ENCODE measurements at places on chromosomes 11 and 22.

- no peak overlapping the region for H3K27ac ChIP-seq
- no peak for DNase-seq
- no peaks in the 10 kb centered on the region for H3K27me3 ChIP-seq
- H3K36me3 ChIP-seq, result no peaks in the 10 kb centered on the region
- H3K4me1 ChIP-seq, result no peaks in the 10 kb centered on the region
Observed at GRCh38 chr11:56898856-56899255, 89.9 kb upstream of the OR5AK2 start.

DNA sequence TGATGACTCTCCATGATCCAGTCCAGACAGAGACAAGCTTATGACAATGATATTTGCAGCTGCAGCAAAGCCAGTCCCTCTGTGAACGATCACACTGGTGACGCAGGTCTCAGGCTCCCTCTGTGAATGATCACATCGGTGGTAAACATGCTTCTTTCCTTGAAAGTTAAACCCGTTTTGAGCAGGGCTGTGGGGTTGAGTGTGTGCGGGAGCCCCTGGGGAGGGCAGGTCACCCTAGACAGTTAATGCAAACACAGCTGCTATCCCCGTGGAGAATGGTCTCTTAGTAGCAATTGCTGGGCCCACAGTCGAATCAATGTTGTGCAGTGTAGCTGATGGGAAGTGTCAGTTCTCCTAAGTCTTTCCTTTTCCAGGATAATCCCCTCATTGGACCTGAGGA, 71.0 kb upstream of the KIRREL3 start:
- H3K4me1 ChIP-seq, result 0 out of 2 replicates have a peak, but pooled peaks cover 2% of the 10 kb centered on the region
- H3K4me3 ChIP-seq, result no peak overlapping the region
- peaks cover 45% of the 10 kb centered on the region for H3K27me3 ChIP-seq
- H3K36me3 ChIP-seq, result no peaks in the 10 kb centered on the region
- no peak for DNase-seq
- no peak overlapping the region for H3K27ac ChIP-seq

GRCh38 chr11:47406896-47407745, 1.3 kb upstream of the SLC39A13 start:
- peaks cover 19% of the 10 kb centered on the region for H3K4me1 ChIP-seq
- H3K27ac ChIP-seq, result peak overlapping the region; percentile 76
- H3K36me3 ChIP-seq, result peaks cover 17% of the 10 kb centered on the region
- H3K27me3 ChIP-seq, result no peaks in the 10 kb centered on the region
- DNase-seq, result peak; percentile 18

DNA sequence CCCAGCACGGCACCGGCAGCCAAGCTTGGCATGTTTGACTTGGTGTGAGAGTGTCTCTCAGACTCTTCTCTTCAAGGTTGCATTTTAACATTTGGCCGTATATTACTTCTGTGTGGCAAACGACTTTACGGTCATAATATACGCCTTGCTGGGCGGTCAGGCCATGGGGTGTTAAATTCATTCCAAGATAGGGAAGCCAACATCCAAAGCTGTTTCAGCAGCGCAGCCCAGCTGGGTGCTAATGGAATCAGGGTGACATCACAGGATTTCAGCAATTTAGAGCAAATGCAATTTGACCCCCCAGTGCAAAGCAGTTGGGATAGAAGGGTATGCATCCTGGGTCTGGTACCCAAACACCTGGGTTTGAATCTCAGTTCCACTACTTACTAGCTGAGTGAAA, 16.7 kb upstream of the MYH9 start:
- peaks cover 4% of the 10 kb centered on the region for H3K4me1 ChIP-seq
- H3K36me3 ChIP-seq, result no peaks in the 10 kb centered on the region
- no peaks in the 10 kb centered on the region for H3K27me3 ChIP-seq
- DNase-seq, result no peak
- no peak overlapping the region for H3K27ac ChIP-seq
- H3K4me3 ChIP-seq, result no peak overlapping the region

GRCh38 chr11:2535673-2536439, 91.0 kb downstream of the KCNQ1 start:
- H3K4me1 ChIP-seq, result peaks cover 14% of the 10 kb centered on the region
- no peak overlapping the region for H3K4me3 ChIP-seq
- H3K27ac ChIP-seq, result no peak overlapping the region

GRCh38 chr22:25574736-25575135, 10.3 kb downstream of the GRK3 start:
- no peak for DNase-seq
- H3K27ac ChIP-seq, result no peak overlapping the region
- H3K27me3 ChIP-seq, result 0 out of 2 replicates have a peak, but pooled peaks cover 2% of the 10 kb centered on the region
- H3K4me3 ChIP-seq, result no peak overlapping the region

GRCh38 chr11:111762981-111763643, 3.1 kb downstream of the PPP2R1B start:
- peak; percentile 20 for DNase-seq
- H3K36me3 ChIP-seq, result peaks cover 47% of the 10 kb centered on the region
- H3K4me3 ChIP-seq, result no peak overlapping the region

- H3K4me1 ChIP-seq, result peaks cover 36% of the 10 kb centered on the region
- H3K27ac ChIP-seq, result peak overlapping the region; percentile 78
- H3K36me3 ChIP-seq, result no peaks in the 10 kb centered on the region
- peak; percentile 96 for DNase-seq
- H3K4me3 ChIP-seq, result no peak overlapping the region
Observed at GRCh38 chr22:40509401-40510134, 127.0 kb downstream of the MRTFA start.

GRCh38 chr22:19626042-19626587, 88.2 kb upstream of the SEPTIN5 start:
- no peak overlapping the region for H3K27ac ChIP-seq
- no peak overlapping the region for H3K4me3 ChIP-seq
- H3K4me1 ChIP-seq, result no peaks in the 10 kb centered on the region
- peaks cover 43% of the 10 kb centered on the region for H3K27me3 ChIP-seq
- H3K36me3 ChIP-seq, result no peaks in the 10 kb centered on the region

- H3K27me3 ChIP-seq, result no peaks in the 10 kb centered on the region
- peaks cover 20% of the 10 kb centered on the region for H3K4me1 ChIP-seq
- peak overlapping the region; percentile 15 for H3K27ac ChIP-seq
Observed at GRCh38 chr22:20510811-20511577, 3.6 kb downstream of the MED15 start.

GRCh38 chr22:43993072-43993760, 30.9 kb upstream of the PARVB start:
- peaks cover 61% of the 10 kb centered on the region for H3K36me3 ChIP-seq
- DNase-seq, result peak; percentile 64
- H3K4me1 ChIP-seq, result peaks cover 7% of the 10 kb centered on the region
- no peaks in the 10 kb centered on the region for H3K27me3 ChIP-seq

DNA sequence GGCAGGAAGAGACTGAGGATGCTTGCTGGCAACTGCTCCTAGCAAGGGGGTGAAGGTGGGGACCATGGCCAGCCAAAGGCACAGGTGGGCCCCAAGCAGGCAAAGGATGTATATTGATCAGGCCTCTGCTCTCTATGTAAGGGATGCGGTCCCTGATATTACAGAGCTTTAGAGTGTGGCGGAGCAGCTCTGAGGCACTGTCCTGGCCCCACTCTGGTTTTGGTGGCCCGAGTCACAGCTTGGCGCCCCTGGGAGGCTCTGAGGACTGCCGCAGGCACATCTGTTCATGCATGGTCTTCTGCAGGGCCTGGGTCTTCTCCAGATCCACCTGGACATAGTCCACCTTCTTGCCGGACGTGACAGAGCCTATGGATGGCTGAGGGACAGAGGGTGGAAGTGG, 45.5 kb downstream of the GAB4 start:
- no peak overlapping the region for H3K4me3 ChIP-seq
- H3K27me3 ChIP-seq, result no peaks in the 10 kb centered on the region
- DNase-seq, result no peak
- H3K36me3 ChIP-seq, result no peaks in the 10 kb centered on the region
- no peaks in the 10 kb centered on the region for H3K4me1 ChIP-seq

- no peaks in the 10 kb centered on the region for H3K36me3 ChIP-seq
- H3K4me3 ChIP-seq, result no peak overlapping the region
- no peaks in the 10 kb centered on the region for H3K27me3 ChIP-seq
- no peaks in the 10 kb centered on the region for H3K4me1 ChIP-seq
Observed at GRCh38 chr22:49353235-49353634, 474.4 kb downstream of the BRD1 start.

DNA sequence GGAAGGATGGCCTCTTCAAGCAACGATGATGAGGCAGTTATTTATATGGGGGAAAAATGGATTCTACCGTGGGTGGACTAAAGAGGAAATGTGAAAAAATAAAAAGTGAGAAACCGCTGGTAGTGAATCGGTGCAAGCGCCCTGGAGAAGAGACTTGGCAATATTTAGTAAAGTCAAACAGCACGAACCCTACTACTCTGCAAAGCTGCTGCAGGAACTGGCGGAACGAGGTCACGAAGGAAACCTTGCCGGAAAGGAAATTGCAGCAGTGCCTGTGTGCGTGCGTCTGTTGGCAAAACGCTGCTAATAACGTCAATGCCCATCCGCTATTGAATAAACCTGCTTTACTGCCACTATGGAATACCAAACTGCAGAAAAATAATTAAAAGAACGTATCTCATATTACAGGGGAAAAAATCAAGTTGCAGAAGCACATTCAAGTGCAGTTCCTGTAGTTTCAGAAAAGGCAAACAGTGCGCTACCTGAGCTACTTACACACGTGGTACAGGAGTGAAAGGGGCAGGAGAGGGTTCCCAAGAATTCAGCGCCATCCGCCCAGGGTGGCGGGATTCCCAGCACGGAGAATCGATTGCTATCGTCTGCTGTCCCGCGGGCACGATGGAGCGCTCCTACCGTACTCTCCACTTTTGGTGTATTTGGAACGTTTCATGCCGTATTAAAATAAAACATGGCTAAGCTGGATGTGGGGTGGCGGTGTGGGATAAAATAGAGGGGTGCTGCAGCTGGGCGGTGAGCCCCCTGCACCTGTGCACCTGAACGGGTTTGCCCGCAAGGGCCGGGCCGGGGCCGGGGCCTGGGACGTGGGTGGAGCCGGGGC, 585 bp upstream of the NADSYN1 start:
- peaks cover 8% of the 10 kb centered on the region for H3K4me1 ChIP-seq
- H3K27ac ChIP-seq, result no peak overlapping the region
- H3K27me3 ChIP-seq, result no peaks in the 10 kb centered on the region
- H3K4me3 ChIP-seq, result peak overlapping the region; percentile 61

DNA sequence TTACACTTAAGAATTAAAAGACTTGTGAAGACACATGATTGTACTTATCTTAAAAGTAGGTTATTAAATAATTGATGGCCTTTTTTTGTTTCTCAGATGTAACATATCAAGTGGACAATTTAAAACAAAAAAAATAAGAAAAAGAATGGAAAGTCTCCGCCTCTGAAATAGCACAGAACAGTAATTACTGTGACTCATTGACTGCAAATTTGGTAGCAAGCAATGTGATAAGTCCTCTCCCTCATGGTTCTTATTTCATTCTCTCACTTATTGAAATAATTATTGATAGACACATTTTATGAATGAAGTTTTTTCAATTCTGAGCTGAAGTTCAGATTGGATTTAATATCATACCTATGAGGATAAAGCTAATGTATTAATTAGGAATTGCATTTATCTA, 717.9 kb upstream of the LUZP2 start:
- no peak overlapping the region for H3K27ac ChIP-seq

DNA sequence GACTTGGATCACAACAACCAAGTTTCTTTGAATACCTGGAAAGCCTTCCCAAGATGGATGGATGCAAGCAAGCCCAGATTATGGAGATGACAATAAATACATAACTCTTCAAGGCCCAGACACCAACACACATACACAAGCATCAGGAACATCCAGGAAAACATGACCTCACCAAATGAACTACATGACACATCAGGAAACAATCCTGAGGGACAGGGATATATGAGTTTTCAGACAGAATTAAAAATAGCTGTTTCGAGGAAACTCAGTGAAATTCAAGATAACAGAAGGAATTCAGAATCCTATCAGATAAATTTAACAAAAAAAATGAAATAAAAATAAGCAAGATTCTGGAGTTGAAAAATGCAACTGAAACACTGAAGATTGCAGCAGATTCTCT, 659.4 kb downstream of the METTL15 start:
- no peaks in the 10 kb centered on the region for H3K27me3 ChIP-seq
- H3K36me3 ChIP-seq, result no peaks in the 10 kb centered on the region
- H3K27ac ChIP-seq, result no peak overlapping the region
- H3K4me3 ChIP-seq, result no peak overlapping the region

GRCh38 chr11:18671246-18671645, 27.3 kb upstream of the TMEM86A start:
- DNase-seq, result no peak
- no peak overlapping the region for H3K4me3 ChIP-seq
- no peak overlapping the region for H3K27ac ChIP-seq
- H3K4me1 ChIP-seq, result no peaks in the 10 kb centered on the region
- H3K36me3 ChIP-seq, result no peaks in the 10 kb centered on the region

- peaks cover 11% of the 10 kb centered on the region for H3K27me3 ChIP-seq
- H3K4me1 ChIP-seq, result peaks cover 3% of the 10 kb centered on the region
- no peaks in the 10 kb centered on the region for H3K36me3 ChIP-seq
- no peak overlapping the region for H3K27ac ChIP-seq
- no peak overlapping the region for H3K4me3 ChIP-seq
Observed at GRCh38 chr11:76635991-76636738, 34.4 kb downstream of the LRRC32 start.

DNA sequence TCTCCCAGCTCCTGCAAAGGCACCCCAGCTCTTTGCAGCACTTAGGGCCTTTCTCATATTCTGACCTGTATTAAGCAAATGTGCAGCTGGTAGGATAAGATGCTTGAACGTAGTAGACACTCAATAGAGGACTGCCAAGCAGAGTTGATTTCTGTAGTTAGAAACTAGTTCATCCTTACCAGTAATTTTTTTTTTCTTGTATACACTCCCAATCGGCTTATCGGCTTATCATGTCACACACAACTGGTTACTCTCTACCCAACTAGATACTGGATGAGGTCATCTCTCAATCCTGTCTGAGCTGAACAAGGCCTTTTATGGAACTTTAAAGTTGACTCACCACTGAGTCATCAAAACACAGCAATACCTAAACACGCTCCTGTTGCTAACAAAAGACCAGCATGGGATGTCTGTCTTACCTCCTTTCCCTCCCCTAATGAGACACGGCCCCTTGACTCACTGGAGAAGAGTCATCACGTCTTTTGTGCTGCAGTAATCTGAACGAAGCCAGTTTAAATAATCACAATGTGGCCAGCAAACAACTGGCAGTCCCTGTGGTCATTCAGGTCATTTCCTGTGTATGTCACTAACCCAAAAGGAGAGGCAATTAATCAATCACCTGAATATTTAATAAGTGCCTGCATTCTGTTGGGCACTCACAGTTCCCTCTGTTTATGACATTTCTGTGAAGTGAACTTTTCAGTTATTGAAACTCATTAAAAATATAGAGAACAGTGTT, 7.5 kb upstream of the WEE1 start:
- H3K27me3 ChIP-seq, result no peaks in the 10 kb centered on the region
- peaks cover 8% of the 10 kb centered on the region for H3K4me1 ChIP-seq
- peak overlapping the region; percentile 94 for H3K27ac ChIP-seq
- H3K4me3 ChIP-seq, result no peak overlapping the region

GRCh38 chr22:29244785-29245625, 22.8 kb downstream of the RHBDD3 start:
- no peaks in the 10 kb centered on the region for H3K36me3 ChIP-seq
- H3K4me1 ChIP-seq, result no peaks in the 10 kb centered on the region
- H3K27ac ChIP-seq, result no peak overlapping the region
- DNase-seq, result no peak
- no peak overlapping the region for H3K4me3 ChIP-seq

- no peak overlapping the region for H3K4me3 ChIP-seq
- no peaks in the 10 kb centered on the region for H3K36me3 ChIP-seq
- H3K27ac ChIP-seq, result no peak overlapping the region
- H3K4me1 ChIP-seq, result no peaks in the 10 kb centered on the region
- no peak for DNase-seq
Observed at GRCh38 chr22:47550524-47551430, 788.3 kb downstream of the TBC1D22A start.

GRCh38 chr11:77198440-77198849, 70.4 kb downstream of the MYO7A start:
- no peak overlapping the region for H3K4me3 ChIP-seq
- no peaks in the 10 kb centered on the region for H3K27me3 ChIP-seq
- no peaks in the 10 kb centered on the region for H3K36me3 ChIP-seq
- H3K4me1 ChIP-seq, result no peaks in the 10 kb centered on the region
- no peak overlapping the region for H3K27ac ChIP-seq
- peak; percentile 10 for DNase-seq
